ENCODE measurements at places on chromosomes 3 and 15. TPM values are rescaled to one million over a fixed set of nuclear protein-coding genes. Genes with fewer than 3 reads are reported as not detected.

The SLC9C1 gene
- not detected for total RNA-seq

- DNase-seq = no peak
- H3K4me3 ChIP-seq = no peak overlapping the region
- H3K27me3 ChIP-seq = peaks cover 8% of the 10 kb centered on the region
- no peak overlapping the region for H3K27ac ChIP-seq
These were observed 7.6 kb upstream of the DRD3 start for GRCh38 chr3:114186501-114186900.

GRCh38 chr15:82012908-82013307, 32.9 kb downstream of the MEX3B start:
- H3K36me3 ChIP-seq = no peaks in the 10 kb centered on the region
- peak overlapping the region; percentile 43 for H3K27ac ChIP-seq
- peaks cover 11% of the 10 kb centered on the region for H3K27me3 ChIP-seq
- H3K4me3 ChIP-seq = no peak overlapping the region
- H3K4me1 ChIP-seq = no peaks in the 10 kb centered on the region

GRCh38 chr3:56484525-56485032, 16.3 kb upstream of the ERC2 start:
- no peaks in the 10 kb centered on the region for H3K4me1 ChIP-seq
- H3K27ac ChIP-seq = no peak overlapping the region
- peaks cover 1% of the 10 kb centered on the region for H3K27me3 ChIP-seq
- H3K36me3 ChIP-seq = no peaks in the 10 kb centered on the region
- H3K4me3 ChIP-seq = no peak overlapping the region

GRCh38 chr3:9241956-9242355, 7.5 kb downstream of the SRGAP3 start:
- DNase-seq = no peak
- H3K27me3 ChIP-seq = peaks cover 4% of the 10 kb centered on the region
- peaks cover 3% of the 10 kb centered on the region for H3K4me1 ChIP-seq

The GJD2 gene
- total RNA-seq = not detected

The SCAANT1 gene
- total RNA-seq = not detected

DNA sequence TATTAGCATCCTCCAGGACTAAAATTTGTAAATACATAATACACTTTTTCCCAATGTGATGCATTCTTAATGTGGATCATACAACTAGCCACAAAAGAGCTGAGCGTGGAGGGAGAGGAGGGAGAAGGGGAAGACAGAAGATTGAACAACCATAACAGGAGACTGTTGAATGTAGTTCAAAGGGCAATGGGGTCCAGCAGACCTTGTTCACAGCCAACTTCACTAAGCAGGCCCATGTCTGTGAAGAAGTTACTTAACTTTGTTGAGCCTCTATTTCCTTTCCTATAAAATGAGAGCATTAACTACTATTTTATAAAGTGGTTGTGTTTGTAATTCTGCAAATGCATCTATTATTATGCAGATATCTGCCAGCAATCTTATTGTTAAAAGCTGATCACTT, 13.3 kb downstream of the NCEH1 start:
- no peak overlapping the region for H3K27ac ChIP-seq
- no peaks in the 10 kb centered on the region for H3K27me3 ChIP-seq
- no peak overlapping the region for H3K4me3 ChIP-seq
- H3K36me3 ChIP-seq = no peaks in the 10 kb centered on the region

DNA sequence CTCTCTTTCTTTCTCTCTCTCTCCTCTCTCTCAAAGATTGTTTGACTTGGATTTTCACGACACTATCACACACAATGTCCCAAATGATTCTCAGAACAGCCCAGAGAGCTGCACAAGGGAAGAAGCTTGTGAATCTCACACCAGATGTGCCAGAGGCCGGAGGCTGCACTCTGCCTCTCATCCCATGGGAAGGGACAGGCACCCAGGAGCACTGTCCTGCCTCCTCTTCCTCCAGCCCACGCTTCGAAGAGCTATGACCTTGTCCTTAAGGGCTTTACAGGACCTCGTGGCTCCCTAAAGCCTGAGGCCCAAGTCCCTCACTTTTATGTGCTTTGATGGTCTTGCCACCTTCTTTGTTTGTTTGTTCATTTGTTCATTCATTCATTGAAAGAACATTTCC, 267.6 kb downstream of the FAM43A start:
- no peak overlapping the region for H3K27ac ChIP-seq
- no peaks in the 10 kb centered on the region for H3K4me1 ChIP-seq
- H3K4me3 ChIP-seq = no peak overlapping the region
- H3K36me3 ChIP-seq = no peaks in the 10 kb centered on the region
- H3K27me3 ChIP-seq = no peaks in the 10 kb centered on the region

- no peak for DNase-seq
- no peak overlapping the region for H3K4me3 ChIP-seq
- no peak overlapping the region for H3K27ac ChIP-seq
- no peaks in the 10 kb centered on the region for H3K27me3 ChIP-seq
- H3K36me3 ChIP-seq = peaks cover 2% of the 10 kb centered on the region
- H3K4me1 ChIP-seq = no peaks in the 10 kb centered on the region
These were observed 49.6 kb downstream of the ISL2 start for GRCh38 chr15:76386178-76386577.

- no peak overlapping the region for H3K27ac ChIP-seq
- no peak for DNase-seq
- H3K36me3 ChIP-seq = no peaks in the 10 kb centered on the region
- H3K4me1 ChIP-seq = peaks cover 2% of the 10 kb centered on the region
- H3K4me3 ChIP-seq = no peak overlapping the region
These were observed 56.1 kb upstream of the UBE2E1 start for GRCh38 chr3:23749609-23750008.

The COL7A1 gene
- 0.52 TPM for total RNA-seq

DNA sequence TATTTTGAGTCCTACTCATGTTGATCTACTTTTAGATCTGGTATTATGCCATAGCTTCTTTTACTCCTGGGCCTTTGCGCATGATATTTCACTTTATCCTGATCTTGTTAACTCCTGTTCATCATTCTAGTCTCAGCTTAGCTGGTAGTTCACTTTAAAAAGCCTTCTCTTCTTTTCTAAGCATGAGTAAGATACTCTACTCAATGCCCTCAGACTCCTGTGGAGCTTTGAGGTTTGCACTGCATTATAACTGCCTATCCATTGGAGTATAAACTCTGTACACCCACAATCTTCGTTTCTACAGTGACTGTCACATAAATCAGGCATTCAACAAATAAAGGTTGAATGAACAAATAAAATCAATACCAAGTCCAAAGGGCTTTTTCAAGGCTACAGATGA, 357.9 kb upstream of the KCNH8 start:
- no peak overlapping the region for H3K4me3 ChIP-seq
- peaks cover 2% of the 10 kb centered on the region for H3K4me1 ChIP-seq
- H3K36me3 ChIP-seq = no peaks in the 10 kb centered on the region
- H3K27me3 ChIP-seq = no peaks in the 10 kb centered on the region
- no peak for DNase-seq
- no peak overlapping the region for H3K27ac ChIP-seq

The OXSM gene
- 12.8 TPM for total RNA-seq

DNA sequence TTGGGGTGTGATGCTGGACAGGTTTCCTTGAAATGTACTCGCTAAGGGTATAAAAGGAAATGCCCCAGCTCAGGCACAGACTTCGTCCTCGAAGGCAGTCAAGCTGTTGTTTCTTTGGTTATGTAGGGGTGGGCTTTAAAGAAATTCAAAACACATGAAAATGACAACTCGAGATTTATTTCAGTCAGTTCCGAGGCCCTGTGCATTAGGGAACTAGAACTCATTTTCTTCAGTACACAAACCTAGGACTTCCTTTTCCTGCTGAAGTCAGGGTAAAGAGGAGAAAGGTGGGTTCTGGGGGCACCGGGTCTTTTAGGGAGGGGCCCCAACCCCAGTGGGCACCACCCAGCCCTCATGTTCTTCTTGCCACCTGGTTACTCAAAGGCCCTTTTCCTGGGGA, 7.7 kb downstream of the CCR9 start:
- no peak overlapping the region for H3K27ac ChIP-seq
- no peaks in the 10 kb centered on the region for H3K36me3 ChIP-seq
- peaks cover 12% of the 10 kb centered on the region for H3K4me1 ChIP-seq

The FBXW12 gene
- not detected for total RNA-seq

The CMTM8 gene
- 5.9 TPM for total RNA-seq

DNA sequence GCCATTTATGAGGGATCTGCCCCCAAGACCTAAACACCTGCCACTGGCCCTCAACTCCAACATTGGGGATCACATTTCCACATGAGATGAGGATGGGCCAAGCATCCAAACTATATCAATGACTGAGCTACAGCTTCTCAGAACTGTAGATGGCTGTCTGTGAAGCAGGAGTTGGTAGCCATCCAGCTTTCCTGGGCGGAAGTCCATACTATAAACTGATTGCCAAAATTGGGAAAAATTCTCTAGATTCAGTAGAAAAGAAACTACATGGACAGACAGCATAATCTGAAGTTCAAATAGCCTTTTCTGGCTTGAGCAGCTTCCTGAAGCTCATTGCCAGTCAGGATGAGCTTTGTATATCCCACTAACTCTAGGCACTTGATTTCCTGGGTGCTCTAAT, 214.7 kb upstream of the ZBTB20 start:
- H3K27me3 ChIP-seq = no peaks in the 10 kb centered on the region
- no peak overlapping the region for H3K27ac ChIP-seq
- H3K4me3 ChIP-seq = no peak overlapping the region
- no peak for DNase-seq

The GABRR3 gene
- total RNA-seq = not detected

GRCh38 chr3:2156244-2156847, 57.7 kb downstream of the CNTN4 start:
- H3K36me3 ChIP-seq = no peaks in the 10 kb centered on the region
- no peak overlapping the region for H3K27ac ChIP-seq
- H3K4me1 ChIP-seq = no peaks in the 10 kb centered on the region
- no peak overlapping the region for H3K4me3 ChIP-seq
- peak; percentile 6 for DNase-seq

- peaks cover 31% of the 10 kb centered on the region for H3K4me1 ChIP-seq
- no peak for DNase-seq
- no peak overlapping the region for H3K27ac ChIP-seq
- H3K36me3 ChIP-seq = peaks cover 7% of the 10 kb centered on the region
- H3K27me3 ChIP-seq = peaks cover 27% of the 10 kb centered on the region
These were observed 14.5 kb downstream of the LRRC2 start for GRCh38 chr3:46551615-46552014.

DNA sequence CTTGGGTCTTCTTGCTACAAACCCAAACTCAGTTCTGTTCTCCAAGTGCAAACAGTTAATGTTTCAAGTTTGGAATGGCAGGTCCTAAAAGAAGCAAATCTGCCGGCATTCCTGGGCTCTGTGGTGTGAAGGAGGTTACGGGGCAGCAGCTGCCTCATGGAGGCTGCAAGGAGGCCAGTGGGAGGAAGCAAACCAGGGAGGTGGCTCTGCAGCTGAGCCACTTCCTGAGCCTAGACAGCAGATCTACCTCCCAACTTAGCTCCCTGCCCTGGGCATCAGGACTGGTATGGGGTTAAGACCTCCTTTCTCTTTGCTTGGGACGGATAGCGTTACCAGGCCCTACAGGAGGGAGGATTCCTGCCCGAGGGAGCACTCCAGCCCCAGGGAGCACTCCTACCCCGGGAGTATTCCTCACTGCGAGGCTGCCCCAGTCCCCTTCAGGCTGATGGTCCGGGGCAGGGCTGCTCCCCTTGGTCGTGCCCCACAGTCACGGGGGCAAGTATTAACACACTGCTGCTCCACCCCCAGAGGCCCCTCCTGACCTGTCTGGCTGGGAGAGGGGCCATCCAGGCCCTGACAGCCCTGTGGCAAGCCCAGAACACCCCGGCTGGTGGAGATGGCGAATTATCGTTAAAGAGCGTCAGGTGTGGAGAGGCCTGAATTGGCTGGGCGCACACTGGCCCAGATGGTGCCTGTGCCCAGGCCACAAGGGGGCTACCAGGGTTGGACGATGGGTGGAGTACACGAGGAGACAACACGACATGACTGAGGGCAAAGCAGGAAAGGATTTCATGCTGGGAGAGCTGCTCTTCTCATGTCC, 129.9 kb downstream of the ATP10A start:
- H3K4me1 ChIP-seq = peaks cover 3% of the 10 kb centered on the region
- peak overlapping the region; percentile 62 for H3K27ac ChIP-seq
- no peak for DNase-seq
- H3K4me3 ChIP-seq = no peak overlapping the region

DNA sequence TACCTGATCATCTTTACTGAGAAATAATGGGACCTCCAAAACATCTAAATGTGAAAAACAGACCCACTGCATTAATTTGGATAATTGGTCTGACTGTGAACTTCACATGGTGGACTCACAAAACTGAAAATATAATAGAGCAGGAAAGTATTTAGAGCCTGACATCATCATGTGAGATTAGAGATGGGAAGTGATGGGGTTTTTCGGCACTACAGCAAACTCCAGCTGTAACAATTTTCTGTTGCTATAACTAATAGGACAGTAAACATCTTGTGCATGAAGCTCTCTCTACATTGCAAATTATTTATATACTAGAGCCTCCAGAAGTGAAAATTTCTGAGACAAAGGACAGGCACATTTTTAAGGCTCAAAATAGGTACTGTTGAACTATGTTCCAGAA, 32.2 kb downstream of the VEPH1 start:
- H3K27ac ChIP-seq = no peak overlapping the region
- no peaks in the 10 kb centered on the region for H3K4me1 ChIP-seq
- no peaks in the 10 kb centered on the region for H3K36me3 ChIP-seq
- no peak overlapping the region for H3K4me3 ChIP-seq
- H3K27me3 ChIP-seq = peaks cover 7% of the 10 kb centered on the region
- no peak for DNase-seq

DNA sequence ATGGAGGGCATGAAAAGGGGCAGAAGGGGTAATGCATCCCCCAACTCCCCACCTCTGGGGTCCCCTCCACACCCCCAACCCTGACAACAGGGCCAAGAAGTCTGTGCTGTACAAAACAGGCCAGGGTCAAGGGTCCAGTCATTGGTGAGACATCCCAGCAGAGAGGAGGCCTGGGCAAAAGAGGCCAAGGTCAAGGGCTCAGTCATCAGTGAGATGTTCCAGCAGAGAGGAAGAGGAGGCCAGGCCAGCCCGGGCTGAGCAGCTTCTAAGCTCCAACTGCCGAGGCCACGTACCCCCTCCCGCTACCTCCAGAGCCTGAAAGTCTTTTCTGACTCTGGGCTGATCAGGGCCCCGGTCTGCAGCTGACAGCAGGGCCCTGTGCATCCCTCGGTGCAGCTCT, 52.4 kb downstream of the LHFPL4 start:
- H3K27ac ChIP-seq = no peak overlapping the region
- H3K4me3 ChIP-seq = no peak overlapping the region
- peaks cover 19% of the 10 kb centered on the region for H3K27me3 ChIP-seq
- DNase-seq = no peak
- no peaks in the 10 kb centered on the region for H3K36me3 ChIP-seq

DNA sequence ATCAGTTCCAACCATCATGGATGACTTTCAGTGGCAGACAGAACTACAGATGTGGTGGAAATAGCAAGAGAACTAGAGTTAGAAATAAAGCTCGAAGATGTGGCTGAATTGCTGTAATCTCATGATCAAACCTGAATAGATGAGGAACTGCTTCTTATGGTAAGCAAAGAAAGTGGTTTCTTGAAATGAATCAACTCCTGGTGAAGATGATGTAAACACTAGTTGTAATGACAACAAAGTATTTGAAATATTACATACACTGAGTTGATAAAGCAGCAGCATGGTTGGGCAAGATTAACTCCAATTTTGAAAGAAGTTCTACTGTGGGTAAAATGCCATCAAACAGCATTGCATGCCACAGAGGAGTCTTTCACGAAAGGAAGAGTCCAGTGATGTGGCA, 131.7 kb upstream of the FAM3D start:
- peaks cover 7% of the 10 kb centered on the region for H3K4me1 ChIP-seq
- no peak overlapping the region for H3K27ac ChIP-seq
- H3K4me3 ChIP-seq = no peak overlapping the region
- no peak for DNase-seq

GRCh38 chr3:184426691-184427141, 46.9 kb downstream of the CHRD start:
- H3K27me3 ChIP-seq = peaks cover 12% of the 10 kb centered on the region
- H3K27ac ChIP-seq = no peak overlapping the region
- H3K4me3 ChIP-seq = no peak overlapping the region
- no peaks in the 10 kb centered on the region for H3K4me1 ChIP-seq
- no peaks in the 10 kb centered on the region for H3K36me3 ChIP-seq

Data from activated CD4-positive, alpha-beta T cell treated with anti-CD3 and anti-CD28 coated beads, Interleukin-2, amount 10 ng/mL, durations not matched to agents 7 days and 5 days (primary cell).